ENCODE measurements at places on chromosomes 7 and 10. TPM values are rescaled to one million over a fixed set of nuclear protein-coding genes. Genes with fewer than 3 reads are reported as not detected.

The PRTFDC1 gene
- total RNA-seq = 17.2 TPM

- H3K27me3 ChIP-seq = no peaks in the 10 kb centered on the region
- H3K36me3 ChIP-seq = peaks cover 10% of the 10 kb centered on the region
- H3K4me1 ChIP-seq = peaks cover 38% of the 10 kb centered on the region
- DNase-seq = peak; percentile 41
- peak overlapping the region; percentile 59 for H3K27ac ChIP-seq
- no peak overlapping the region for H3K4me3 ChIP-seq
Observed at GRCh38 chr10:44581996-44582395, 197.1 kb upstream of the CXCL12 start.

DNA sequence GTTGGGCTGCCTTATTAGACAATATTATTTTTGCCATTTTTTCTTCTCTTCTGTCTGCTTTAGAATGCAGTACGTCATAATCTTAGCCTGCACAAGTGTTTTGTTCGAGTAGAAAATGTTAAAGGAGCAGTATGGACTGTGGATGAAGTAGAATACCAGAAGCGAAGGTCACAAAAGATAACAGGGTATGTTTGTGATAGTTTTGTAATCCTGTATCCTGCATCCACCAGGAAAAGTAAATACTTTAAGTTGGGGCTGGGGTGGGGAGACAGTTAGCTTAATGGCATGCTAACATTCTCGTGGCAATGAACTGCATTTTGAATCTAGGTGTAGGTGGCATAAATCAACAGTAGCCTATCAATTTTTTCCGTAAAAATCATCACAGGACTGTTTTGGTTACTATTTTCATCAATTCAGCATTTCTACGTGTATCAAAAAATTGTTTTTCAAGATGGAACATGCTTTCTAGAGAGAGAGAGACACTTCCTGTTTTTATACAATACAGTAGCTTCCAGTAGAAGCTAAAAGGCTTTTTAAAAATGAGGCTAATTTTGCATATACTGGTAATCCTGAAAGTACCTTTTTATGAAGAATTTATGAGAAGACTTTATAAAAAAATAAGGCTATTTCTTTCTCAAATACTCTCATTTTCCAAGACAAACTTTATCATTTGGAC, 247.5 kb downstream of the FOXP2 start:
- no peaks in the 10 kb centered on the region for H3K36me3 ChIP-seq
- no peaks in the 10 kb centered on the region for H3K27me3 ChIP-seq
- no peak overlapping the region for H3K4me3 ChIP-seq
- DNase-seq = no peak
- no peak overlapping the region for H3K27ac ChIP-seq

DNA sequence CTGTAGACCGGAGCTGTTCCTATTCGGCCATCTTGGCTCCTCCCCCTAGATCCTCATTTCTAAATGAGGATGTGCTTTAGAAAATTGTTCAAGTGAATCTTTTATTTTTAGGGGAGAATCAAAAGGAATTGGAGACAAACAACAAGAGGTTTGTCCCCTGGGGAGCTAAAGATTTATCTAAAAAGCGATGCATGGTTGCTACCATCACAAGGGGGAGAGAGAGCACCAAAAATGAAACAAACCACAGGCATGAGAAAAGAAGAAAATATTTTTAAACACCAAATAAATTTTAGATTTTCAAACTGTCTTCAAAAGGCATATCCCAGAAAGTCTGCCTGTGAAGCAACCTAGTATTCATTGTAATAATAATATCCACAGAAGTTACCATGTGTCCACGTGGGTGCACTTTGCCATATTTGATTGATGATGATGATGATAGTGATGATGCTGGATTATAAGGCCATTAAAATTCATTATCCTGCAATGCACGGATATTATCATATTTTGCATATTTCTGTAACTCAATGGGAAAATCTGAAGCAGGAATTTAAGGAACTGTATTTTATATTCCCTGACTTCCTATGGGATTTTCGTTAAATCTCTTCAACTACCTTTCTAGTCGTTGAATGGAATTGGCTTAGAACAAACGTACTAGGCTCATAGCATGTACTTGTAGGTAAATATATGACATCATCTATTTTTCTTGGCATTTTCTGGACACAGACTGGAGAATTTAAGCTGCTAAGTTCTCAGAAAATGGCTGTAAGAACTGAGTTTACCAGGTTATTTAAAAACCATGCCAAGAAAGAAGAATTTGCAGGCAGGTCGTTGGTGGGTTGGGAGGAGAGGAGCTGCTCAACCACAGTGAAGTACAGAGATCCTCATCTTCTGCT, 171.6 kb downstream of the WDR37 start:
- no peaks in the 10 kb centered on the region for H3K36me3 ChIP-seq
- no peaks in the 10 kb centered on the region for H3K4me1 ChIP-seq
- H3K27ac ChIP-seq = no peak overlapping the region
- H3K4me3 ChIP-seq = no peak overlapping the region
- no peaks in the 10 kb centered on the region for H3K27me3 ChIP-seq

- H3K4me3 ChIP-seq = no peak overlapping the region
- H3K36me3 ChIP-seq = no peaks in the 10 kb centered on the region
- H3K27me3 ChIP-seq = no peaks in the 10 kb centered on the region
- DNase-seq = no peak
- H3K4me1 ChIP-seq = peaks cover 23% of the 10 kb centered on the region
- no peak overlapping the region for H3K27ac ChIP-seq
Observed at GRCh38 chr7:77351539-77352004, 64.6 kb downstream of the GSAP start.

DNA sequence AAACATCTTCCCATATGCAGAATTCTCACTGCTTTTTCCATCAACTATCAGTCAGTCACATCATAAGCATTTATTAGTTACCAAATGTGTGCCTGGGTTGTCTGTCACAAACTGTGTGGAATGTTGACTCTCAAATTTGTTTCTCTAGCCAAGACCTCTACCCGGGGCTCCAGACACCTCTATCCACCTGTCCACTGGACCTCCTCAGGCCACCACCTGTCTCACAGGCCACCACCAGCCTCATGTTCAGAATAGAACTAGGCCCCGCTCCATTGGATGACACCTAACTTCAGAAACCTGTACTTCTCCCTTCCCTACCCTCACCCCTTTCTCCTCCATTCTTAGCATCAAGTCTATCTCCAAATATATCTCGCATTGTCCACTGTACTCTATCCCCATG, 176.9 kb downstream of the CHN2 start:
- H3K36me3 ChIP-seq = no peaks in the 10 kb centered on the region
- no peaks in the 10 kb centered on the region for H3K27me3 ChIP-seq
- DNase-seq = no peak
- no peak overlapping the region for H3K27ac ChIP-seq

The C10orf95 gene
- total RNA-seq = not detected

GRCh38 chr7:64180989-64181388, 26.0 kb upstream of the ZNF735 start:
- no peak for DNase-seq
- H3K36me3 ChIP-seq = peaks cover 8% of the 10 kb centered on the region
- H3K4me3 ChIP-seq = no peak overlapping the region

All from HFFc6 (cell line).